Esophagus mucosa (tissue), 1 donor: ENCODE measurements at places on chromosomes 13 and 19. TPM values are rescaled to one million over a fixed set of nuclear protein-coding genes. Genes with fewer than 3 reads are reported as not detected.

GAS6 gene
- 34.8 TPM for total RNA-seq

- no peak for ATAC-seq
Observed at GRCh38 chr13:27921421-27921960, 1.7 kb downstream of the PDX1 start.

GRCh38 chr13:51697855-51698254, 106.1 kb downstream of the DHRS12 start:
- no peak for ATAC-seq

DNA sequence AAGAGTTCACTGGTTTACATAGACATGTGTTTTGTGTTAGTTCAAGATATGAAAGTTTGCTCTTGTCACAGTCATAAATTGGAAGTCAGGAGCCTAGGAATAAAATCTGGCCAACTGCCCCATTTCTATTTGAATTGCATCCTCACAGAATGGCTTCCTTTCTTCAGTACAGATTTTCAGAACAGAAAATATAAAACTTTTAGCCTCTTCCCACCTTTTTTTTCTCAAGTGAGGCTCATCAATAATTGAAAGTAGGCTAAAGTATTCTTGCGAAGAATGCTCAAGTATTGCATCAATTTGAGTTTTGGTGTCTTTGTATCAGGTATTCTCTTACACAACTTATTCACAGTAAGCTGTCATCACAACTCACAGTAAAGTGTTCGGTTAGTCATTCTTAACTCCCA, 802.7 kb downstream of the PCDH9 start:
- ATAC-seq: no peak

GRCh38 chr19:55387736-55388497, 2.2 kb downstream of the RPL28 start:
- ATAC-seq: no peak

CPB2 gene
- not detected for total RNA-seq

PLVAP gene
- 22.6 TPM for total RNA-seq

SULT2A1 gene
- not detected for total RNA-seq

ZNF550 gene
- 2.7 TPM for total RNA-seq

GRCh38 chr19:18176367-18177310, 3.0 kb downstream of the IFI30 start:
- no peak for ATAC-seq

- no peak for ATAC-seq
Observed at GRCh38 chr19:34484328-34484727, 2.8 kb downstream of the WTIP start.

GRCh38 chr13:21361706-21362105, 97.4 kb downstream of the ZDHHC20 start:
- no peak for ATAC-seq

DCLK1 gene
- 1.5 TPM for total RNA-seq

DNA sequence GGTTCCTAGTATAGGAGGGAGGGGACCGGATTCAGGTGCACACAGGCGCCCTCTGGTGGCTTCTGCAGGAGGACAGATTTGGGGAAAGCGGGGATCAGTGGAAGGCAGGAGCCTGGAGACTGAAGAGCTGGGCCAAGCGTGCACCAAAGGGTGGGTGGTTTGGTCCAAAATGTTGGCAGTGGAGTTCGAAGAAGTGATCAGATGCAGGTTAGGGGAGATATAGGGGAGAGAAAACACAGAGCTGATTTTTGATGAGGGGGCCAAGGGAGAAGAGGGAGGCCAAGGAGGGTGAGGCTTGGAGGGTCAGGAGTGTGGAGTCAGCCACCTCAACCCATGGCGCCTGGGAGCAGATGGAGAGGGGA, 6.8 kb upstream of the CARM1 start:
- peak; percentile 72 for ATAC-seq

DNA sequence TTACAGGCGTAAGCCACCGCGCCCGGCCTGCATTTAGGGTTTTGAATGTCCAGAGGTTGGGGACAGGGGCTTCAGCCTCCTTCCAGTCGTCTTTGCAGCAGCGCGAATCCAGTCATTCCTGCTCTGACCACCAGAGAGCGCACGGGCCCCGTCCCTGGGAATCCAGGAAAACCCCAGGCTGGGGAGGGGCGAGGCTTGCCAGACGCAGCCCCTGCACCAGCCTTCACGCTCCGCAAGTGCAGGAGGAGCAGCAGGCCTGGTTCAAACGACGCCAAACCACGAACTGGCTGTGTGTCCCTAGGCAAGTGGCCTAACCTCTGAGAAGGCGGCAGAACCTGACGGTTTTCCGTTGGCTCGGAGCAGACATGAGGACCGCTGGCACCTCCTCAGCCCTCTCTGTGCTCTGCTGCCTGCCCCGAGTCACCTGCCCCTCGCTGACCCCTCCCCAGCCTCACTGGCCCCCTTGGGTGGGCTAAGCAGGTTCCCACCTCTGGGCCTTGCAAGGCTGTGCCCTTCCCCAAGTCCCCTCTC, 2.0 kb upstream of the RNF126 start:
- no peak for ATAC-seq

- ATAC-seq: no peak
Observed at GRCh38 chr19:29268721-29269393, 55.9 kb upstream of the UQCRFS1 start.

TICAM1 gene
- total RNA-seq: 24.4 TPM

C19orf67 gene
- 0.12 TPM for total RNA-seq
